ENCODE measurements at places on chromosomes 5 and 9.

- DNase-seq, result peak; percentile 57
Measured at GRCh38 chr5:51383131-51384121, at the start of gene ISL1. ISL1 (plus strand) TSS chr5:51383448; CDS start chr5:51383672, 224 bp downstream.

- no peak for DNase-seq
Measured at GRCh38 chr5:54643685-54644106, 126.1 kb downstream of the SNX18 start.

DNA sequence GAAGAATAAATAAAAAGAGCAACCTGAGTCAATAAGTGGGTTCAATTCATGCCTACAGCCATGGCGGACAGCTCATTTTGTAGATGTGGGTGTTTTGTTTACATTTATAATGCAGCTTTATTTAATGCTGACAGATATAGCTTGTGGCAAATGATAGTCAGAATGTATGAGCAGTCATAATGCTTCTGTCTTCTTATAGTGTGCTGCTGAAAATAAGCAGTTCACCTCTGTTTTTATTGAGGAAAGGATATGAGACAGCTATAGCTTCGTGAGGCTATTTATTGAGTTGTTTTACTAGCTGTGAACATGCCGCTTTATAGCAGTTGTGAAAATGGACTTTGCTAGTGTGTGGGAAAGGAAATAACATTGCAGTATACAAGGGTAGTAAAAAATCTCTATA lies 147.4 kb downstream of the PBX3 start:
- no peak for DNase-seq

GRCh38 chr5:18745988-18746615 lies 1111.8 kb downstream of the TAF11L14 start:
- DNase-seq, result no peak

DNA sequence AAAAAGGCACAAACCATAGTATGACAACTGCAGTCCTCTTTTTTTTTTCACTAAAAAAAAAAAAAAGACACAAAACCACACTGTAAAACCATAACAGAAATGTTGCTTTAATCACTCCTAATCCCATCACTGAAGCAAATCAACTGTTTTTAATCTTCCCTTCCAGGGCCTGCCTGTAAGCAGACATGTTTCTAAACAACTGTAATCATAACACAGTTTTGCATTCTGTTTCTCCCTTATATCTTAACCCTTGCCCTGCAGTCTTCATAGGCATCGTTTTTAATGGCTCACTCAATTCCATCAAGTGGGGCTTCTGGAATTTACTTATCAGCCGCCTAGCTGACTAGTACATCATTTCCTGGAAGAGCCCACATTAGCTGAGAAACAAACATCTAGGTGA lies 111.0 kb upstream of the SLC25A48 start:
- DNase-seq, result no peak

GRCh38 chr5:157487358-157487757 lies 27.3 kb downstream of the NIPAL4 start:
- no peak for DNase-seq

GRCh38 chr9:124511891-124512805 lies 4.9 kb upstream of the NR5A1 start:
- no peak for DNase-seq

DNA sequence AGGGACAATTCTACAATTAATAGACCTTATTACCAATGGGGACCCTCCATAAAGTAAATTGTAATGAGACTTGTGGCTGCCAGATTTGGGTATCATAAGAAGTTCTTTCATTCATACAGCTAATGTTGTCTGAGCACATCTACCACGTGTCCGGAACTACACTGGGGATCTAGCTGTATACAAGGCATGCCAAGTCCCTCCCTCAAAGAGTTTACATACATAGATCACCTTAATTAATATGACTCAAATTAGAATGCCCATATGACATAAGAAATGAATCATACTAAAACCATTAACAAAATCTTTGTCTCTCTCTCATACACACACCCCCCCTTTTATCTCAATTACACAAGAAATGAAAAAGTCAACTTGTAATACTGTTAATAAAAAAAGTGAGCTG lies 18.0 kb upstream of the NR4A3 start:
- no peak for DNase-seq

GRCh38 chr9:36960575-36960955 lies 73.5 kb downstream of the PAX5 start:
- no peak for DNase-seq

GRCh38 chr5:3786891-3787430 lies 191.3 kb downstream of the IRX1 start:
- DNase-seq, result no peak

- peak; percentile 1 for DNase-seq
Measured at GRCh38 chr5:36728697-36729543, 122.5 kb downstream of the SLC1A3 start.

GRCh38 chr5:126971455-126972031 lies 58.8 kb downstream of the MARCHF3 start:
- no peak for DNase-seq

DNA sequence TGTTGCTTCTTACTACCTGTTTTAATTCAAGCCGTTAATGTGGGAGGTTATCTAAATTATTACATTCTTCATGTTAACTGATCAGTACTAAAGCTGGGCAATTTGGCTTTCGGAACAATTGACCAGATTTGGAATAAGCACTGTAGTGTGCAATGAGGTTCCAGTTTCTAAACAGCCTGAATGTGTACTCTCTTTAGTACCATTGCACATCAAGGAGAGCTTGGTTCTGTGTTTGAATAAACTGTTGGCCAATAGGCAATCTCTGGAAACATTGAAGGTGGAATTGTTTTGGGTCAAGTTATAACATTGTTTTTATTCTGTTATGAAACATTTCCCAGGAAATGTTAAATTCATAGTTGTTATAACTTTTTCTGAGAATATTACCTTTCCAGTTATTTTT lies 105.2 kb downstream of the PBX3 start:
- DNase-seq, result no peak

- no peak for DNase-seq
Measured at GRCh38 chr9:99076483-99077171, 28.3 kb upstream of the TGFBR1 start.

- DNase-seq, result no peak
Measured at GRCh38 chr9:127361561-127361960, 35.4 kb upstream of the SLC2A8 start.

GRCh38 chr9:120950421-120951388 lies 24.1 kb upstream of the TRAF1 start:
- DNase-seq, result no peak

GRCh38 chr9:128554155-128554862 lies 1.9 kb downstream of the SPTAN1 start:
- no peak for DNase-seq

DNA sequence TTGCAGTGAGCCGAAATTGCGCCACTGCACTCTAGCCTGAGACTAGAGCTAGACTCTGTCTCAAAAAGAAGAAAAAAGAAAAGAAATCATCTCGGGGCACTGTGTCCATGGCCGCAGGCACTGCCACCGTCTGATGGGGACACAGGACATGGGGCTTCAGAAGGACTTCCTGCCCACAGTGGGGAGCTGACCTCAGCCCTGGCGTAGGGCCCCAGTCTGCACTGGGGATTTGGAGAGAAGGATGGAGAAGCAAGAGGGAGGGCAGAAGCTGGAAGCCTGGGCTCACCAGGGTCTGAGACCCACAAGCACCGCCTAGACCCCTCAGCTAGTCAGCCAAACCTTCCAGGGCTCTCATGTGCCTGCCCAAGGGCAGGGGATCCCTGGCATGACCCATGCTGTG lies 4.1 kb upstream of the SARDH start:
- DNase-seq, result no peak

DNA sequence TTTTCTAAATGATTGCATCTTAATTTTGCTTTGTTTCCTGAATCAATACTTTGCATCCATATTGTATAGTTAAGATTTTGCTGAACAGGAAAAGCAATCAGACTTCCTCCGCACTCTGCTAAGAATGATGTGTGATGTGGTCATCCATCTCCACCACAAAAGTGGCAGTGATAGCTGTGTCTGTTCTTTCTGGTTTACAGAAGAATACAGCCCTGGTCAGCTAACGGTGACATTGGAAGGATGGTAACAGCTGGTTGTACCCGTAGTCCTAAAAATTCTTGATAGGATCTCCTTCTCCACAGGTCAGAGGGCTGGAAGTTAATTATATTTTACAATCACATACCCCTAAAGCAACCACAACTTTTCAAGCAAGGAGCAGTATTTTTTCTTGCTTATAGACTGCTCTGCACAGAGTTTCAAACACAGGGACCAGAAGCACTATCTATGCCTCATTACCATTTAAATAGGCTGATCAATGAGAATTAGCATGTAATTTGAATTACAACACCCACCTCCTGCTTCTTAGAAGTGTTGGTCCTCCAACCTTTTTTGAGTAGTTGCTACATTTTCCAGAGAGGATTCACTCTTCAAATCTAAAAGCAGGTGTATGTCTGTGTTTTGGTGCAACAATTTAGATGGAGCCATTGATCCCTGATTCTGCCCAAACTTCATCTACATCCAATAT lies 1191.9 kb upstream of the NUDT12 start:
- no peak for DNase-seq

DNA sequence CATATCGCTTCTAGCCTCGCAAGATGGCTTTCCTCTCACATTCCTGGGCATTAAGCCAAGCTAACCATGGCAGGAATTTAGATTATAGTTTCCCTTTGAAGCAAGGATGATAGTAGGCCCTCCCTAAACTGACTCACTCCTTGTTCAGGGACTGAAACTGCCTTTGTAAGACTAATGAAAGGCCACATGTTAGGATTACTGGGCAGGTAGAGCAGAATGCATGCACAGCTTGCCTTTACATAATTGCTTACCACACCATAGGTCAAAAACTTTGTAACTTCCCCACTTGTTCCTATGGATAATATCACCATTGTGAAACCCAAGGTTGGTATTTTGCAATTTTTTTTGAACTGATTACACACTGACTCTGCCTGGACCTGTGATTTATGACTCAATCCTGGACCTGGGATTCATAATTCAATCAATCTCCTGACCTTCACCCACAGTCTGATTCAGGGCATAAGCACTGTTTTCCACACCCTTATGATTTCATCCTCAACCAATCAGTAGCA lies 41.0 kb upstream of the PRDM9 start:
- DNase-seq, result no peak

DNA sequence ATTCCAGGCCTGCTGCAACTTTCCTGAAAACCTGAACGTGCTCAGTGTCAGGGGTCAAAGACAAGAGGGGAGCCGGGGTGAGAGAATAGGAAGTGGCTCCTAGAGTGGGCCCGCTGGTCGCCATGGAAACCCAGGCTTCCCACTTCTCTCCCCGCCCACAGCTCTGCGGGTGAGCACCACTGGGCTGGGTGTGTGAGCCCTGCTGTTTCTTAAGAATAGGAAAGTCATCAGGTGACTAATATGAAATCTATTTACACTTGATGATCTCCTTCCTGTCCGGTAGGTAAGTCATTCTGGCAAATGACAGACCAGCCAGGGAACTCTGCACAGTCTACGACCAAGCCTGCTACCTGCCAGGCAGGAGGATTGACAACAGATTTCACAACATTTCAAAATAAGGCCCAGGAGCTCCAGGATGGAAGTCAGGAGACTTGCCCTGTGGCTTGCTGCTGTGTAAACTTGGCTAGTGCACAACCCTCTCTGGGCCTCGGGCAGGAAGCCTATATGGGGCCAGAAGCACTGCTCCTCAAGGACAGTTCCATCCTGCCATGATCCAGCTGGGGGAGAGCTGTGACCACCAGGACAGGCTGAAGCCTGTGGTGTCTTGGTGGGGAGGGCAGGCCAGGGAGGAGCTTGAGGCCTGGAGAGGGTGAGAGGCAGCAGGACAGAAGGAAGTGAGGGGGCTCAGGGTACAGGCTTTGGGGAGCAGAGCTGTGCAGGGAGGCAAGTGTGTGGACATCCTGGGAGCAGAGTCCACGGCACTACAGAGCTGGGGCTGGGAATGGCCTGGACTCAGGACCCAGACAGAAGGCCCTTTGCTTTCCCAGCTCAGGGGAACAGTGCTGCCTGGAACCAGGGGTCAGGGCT lies 60.6 kb downstream of the SHB start:
- no peak for DNase-seq

GRCh38 chr5:162202285-162202880 lies 134.8 kb downstream of the GABRG2 start:
- DNase-seq, result no peak

- no peak for DNase-seq
Measured at GRCh38 chr5:124462751-124463150, 283.7 kb downstream of the ZNF608 start.

- no peak for DNase-seq
Measured at GRCh38 chr9:119951591-119951990, 582.4 kb upstream of the BRINP1 start.

- DNase-seq, result no peak
Measured at GRCh38 chr5:178418031-178418430, 172.2 kb downstream of the COL23A1 start.

DNA sequence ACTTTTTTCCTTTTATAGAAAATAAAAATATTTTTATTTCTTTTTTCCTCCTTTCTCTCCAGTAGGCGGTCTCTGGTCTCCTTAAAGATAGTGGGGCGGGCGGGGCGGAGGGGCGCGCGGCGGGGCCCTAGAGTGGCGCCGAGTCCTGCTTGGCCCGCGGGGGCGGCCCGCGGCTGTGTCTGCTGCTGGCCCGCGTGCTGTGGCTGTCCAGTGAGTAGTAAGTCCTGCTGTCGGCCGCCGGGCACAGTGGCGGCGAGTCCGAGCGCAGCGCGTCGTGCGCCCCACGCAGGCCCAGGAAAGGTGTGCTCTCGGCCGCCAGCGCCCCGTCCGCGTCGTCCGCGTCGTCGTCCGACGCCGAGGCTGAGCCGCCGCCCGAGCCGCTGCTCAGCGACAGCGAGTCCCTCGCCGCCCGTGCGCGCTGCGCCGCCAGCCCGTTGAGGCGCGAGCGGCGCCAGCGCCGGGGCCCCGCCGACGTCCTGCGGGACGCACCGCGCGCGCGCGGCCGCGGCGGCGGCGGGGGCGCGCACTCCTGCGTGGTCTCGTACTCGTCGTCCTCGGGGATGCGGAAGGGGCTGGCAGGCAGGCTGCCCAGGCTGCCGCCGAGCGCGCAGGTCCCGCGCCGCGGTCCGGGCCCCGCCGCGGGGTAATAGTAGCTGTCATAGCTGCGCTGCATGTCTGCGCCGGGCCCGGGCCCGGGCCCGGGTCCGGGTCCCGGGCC lies 52.3 kb downstream of the PSD2 start:
- DNase-seq, result no peak

DNA sequence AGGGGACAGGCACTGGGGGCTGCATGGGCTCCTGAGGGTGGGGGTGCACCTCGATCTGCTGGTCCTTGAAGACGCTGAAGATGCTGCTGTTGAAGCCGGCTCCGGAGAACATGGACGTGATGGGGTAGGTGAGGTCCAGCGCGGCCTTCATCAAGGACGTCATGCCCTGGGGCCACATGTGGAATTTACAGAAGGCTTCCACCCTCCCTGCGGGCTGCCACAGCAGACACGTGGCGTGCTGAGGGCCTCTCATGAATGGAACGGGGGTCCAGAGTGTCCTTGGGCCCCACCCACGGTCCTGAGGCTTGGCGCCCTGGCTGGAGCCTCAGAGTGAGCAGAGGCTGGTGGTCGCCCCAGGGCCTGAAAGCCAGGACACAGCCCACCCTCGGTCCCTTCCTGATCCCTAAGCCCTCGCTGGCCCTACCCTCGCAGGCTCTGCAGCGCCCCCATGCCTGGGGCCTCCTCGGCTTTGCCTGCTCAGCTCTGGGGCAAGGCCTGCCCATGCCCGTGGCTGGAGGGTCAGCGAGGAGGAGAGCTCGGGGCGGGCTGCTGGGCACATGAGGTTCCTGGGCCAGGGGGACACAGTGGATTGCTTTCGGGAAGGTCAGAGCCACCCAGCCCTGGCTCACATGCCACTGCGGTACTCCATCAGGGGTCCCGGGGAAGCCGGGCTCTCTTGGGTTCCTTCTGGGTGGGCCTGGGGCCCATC lies 5.3 kb upstream of the NSMF start:
- no peak for DNase-seq
